ENCODE measurements at places on chromosomes 16 and 17. TPM values are rescaled to one million over a fixed set of nuclear protein-coding genes. Genes with fewer than 3 reads are reported as not detected.

MIF4GD gene
- polyA plus RNA-seq: 65.4 TPM

CNEP1R1 gene
- polyA plus RNA-seq: 19.2 TPM

SLC16A6 gene
- not detected for polyA plus RNA-seq

ADAM11 gene
- polyA plus RNA-seq: 1.8 TPM

DNA sequence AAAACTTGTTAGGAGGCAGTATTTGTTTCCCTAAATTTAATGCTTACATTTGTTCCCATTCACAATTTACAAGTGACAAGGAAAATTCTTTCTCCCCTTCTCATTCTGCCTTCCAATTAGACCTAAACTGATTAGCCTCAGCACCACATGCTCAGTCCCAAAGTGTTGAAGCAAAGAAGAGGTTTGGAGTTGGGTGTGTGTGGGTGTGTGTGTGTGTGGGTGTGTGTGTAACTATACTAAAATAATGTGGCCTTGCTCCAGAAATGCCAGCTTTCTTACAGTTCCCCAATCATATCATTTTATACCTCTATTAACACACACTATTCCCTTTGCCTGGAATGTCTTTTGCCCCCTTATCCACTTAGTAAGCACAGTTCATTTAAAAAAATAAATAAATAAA is 6.9 kb upstream of the UTP6 start:
- DNase-seq: no peak

DNA sequence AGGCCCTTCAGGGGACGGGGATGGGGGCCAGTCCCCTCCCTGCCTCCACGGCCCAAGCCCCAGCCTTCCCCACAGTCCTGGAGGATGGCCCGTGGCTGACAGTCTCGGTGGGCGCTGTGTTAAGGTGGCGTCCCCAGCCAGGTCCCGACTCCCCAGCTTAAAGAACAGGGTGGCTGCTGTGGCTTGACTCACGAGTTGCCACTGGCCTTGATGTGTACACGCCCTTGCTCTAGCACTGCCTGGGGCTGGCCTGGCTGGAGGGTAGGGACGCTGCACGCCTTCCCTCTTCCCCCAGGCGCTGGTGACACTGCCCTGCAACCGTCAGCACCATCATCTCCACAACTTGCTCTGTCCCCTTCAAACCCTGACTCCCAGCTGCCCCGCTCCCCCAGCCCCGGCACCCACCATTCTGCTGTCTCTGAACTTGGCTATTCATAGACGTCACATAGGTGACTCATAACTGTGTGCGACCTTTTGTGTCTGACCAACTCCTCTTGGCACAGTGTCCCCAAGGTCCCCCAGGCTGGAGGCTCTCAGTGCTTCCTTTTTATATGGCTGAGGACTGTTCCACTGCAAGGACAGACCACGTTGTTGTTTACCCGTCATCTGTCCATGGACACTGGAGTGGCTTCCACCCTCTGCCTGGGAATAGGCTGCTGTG is 6.3 kb downstream of the GNPTG start:
- no peak for DNase-seq

GRCh38 chr17:71883258-71883657 is 237.6 kb upstream of the SOX9 start:
- no peak for DNase-seq

GRCh38 chr17:63998721-63999679 is 849 bp downstream of the PRR29 start:
- peak; percentile 65 for DNase-seq

DNA sequence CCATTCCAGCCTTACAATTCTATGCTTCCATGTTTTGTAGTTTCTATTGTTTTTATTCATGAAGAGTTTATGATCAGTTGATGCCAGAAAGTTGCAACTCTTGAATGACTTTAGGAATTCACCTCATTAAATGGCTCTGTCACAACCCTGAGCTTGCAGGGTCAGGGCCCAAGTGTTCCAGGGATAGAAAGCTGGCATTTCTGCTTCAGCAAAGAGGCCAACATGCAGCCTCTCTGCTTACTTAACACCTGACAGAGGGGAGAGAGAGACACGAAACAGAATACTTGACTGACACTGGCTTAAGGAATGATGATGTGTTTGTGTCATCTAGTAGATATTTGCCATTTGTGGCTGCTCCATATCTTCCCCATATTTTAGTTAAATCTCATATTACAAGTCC is 328.1 kb downstream of the CA10 start:
- DNase-seq: no peak

- peak; percentile 71 for DNase-seq
Measured at GRCh38 chr17:61149862-61150362, 249.7 kb upstream of the TBX2 start.

DNA sequence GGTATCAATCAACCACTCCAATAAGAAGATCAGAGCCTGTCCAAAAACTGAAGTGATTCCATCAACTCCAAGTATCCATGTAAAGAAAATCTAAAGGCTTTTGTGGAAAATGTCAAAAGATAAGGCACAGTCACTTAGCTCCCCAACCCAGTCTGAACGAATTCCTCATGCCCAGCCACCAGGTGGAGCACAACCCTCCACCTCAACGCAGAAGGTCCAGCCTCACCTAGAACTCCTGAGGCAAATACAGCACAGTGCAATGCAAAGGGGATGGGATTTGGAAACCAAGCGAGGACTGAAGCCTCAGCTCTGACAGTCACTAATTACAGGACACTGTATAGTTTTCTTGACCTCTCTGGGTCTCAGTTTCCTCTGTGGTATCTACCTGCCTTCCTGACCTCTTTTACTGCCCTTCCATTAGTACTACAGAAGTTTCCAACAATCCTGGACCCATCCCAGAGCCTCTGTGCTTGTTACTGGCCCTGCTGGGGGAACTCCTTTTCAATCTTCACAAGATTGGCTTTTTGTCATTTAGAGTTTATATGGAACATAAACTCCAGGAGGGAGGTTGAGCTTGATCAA is 2.0 kb downstream of the NCBP3 start:
- peak; percentile 49 for DNase-seq

Data from SK-N-SH (cell line).